Dorsolateral prefrontal cortex (tissue), 122 donors: ENCODE measurements at places on chromosomes 7 and 10.

DNA sequence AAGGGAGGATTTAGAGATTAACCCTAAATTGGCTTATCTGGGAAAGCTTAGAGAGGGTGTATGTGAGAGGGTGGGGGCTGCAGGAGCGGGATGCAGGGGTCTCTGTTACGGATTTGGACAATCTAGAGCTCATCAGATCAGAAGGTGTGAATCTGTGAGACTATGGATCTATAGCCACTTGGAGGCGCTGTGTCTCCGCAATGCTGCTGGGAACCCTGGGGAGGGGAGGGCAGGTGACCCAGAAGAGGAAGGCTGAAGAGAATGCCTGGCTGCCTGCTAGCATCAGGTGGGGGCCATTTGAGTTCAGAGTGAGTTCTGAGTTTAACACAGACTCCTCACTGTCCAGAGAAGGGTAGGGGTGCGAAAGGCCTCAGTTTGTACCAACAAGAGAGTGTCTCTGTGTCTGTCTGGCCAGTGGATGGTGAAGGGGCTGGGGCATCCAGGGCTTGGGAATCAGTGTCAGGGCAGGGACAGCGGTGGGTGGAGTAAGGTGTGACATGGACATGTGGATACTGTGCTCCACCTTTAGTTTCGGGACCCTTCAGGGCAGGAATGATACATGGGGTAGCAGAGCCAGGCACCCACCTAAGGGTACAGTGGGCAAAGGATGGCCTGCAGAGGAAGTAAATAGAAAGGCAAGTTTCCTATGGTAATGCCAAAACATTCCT lies 187.3 kb upstream of the PRSS58 start:
- DNase-seq, result no peak

DNA sequence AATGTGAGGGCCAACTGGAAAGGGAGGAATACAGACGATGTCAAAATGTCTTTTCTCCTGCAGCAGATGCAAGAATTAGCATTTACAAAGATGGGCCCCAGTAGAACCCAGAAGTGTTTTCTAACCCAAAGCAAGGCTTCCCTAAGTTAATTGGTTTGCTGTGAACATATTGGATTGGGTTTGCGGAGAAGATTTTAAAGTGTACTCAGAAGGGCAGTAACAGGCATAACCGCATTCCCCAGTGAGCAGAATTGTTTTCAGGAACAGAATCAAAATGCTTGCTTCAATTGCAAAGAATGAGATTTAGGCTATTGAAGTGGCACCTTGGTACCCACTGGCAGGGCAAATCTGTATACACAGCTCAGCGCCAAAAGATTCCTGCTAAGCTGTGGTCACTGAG lies 78.0 kb downstream of the NRP1 start:
- DNase-seq, result no peak

GRCh38 chr7:41007811-41008210 lies 695.1 kb downstream of the INHBA start:
- DNase-seq, result no peak

GRCh38 chr7:89839329-89839728 lies 314.9 kb upstream of the STEAP1 start:
- DNase-seq, result no peak

- peak; percentile 54 for DNase-seq
These were observed 7.2 kb upstream of the ADAM22 start for GRCh38 chr7:87926581-87927461.
